ENCODE measurements at places on chromosomes 7 and 10.

DNA sequence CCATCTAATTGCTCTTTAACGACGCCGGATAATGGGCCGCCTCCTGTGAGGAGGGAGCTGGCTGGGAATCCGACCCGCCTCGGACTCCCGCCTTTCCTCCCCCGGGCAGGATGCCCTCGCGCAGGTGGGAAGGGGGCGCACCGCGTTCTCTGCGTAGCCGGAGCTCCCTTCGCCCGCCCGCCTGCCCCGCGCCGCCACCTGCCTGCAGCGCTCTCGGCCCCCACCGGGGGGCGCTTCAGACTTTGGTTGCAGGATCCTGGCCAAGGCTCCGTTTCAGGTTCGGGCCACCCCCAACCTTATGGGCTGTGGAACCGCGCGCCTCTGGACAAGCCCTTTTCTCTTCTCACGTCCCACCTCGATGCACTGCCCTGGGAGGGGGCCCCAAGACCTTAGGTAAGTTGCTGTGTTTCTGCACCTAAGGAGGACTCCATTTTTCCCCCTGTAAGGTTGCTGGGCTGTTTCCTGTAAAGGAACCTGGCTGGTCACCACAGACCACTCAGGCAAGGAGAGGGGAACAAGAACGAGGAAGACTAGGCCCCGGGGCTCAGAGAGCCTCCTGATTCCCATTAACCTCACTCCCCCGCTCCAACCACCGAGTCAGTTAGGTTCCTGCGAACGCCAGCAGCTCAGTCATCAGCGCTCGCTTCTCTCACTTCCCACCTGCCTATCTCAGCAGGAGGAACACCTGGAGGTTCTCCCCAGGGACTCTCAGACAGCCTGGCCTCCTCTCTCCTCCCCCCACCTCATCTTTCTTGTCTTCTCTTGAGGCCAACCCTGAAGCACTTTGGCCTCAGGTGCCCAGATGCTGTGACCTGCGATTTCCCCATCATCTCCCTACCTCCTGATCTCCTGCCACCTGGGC is 11.3 kb upstream of the KAZALD1 start:
- peak; percentile 86 for DNase-seq

GRCh38 chr7:127039541-127039940 is 213.2 kb downstream of the GRM8 start:
- no peak for DNase-seq

DNA sequence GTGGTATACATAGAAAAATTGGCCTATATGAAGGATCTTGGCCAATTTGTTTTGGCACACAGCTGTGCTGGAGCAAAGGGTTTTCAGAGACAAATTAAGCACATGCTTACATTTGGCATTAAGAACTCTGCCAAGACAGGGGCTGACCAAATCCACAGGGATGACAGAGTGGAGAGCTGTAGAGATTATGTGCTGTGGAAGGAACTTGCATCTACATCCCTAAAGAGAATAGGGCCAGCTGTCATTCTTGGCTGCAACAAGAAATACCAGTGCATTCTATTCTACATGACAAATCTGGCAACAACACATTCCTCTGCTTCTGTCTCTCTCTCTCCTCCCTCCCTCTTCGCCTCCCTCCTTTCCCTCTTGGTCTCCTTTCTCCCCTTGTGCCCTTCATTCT is 75.6 kb downstream of the POM121L12 start:
- no peak for DNase-seq

- DNase-seq = peak; percentile 51
Observed at GRCh38 chr10:14586901-14587300, 187.8 kb downstream of the FAM107B start.

GRCh38 chr10:76911184-76911583 is 726.4 kb downstream of the KCNMA1 start:
- no peak for DNase-seq

DNA sequence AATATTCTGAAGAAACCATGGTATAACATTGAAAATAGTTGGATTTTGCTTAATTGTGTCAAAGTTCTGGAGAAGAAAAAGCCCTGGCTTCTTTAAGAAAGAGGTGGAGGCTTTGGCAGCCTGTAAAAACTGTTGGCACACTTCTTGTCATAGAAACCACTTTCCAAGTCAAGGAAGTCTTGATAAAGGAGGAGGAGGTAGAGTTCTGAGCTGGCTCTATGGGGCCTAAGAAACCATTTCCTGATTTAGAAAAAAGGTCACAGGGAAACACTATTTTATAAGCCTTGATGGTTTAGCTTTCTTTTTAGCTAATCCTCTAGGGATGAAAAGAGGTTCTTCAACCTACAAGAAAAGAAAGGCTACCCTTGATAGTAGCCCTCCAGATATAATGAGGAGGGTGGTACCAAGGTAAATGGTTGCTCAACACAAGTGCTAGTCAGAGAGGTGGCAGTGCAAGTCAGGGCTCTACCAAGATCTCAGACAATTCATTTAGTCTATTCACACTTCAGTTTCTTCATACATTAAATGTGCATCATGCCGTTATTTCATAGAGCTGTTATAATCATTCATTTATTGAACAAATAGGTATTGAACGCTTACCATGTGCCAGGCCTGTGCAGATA is 346.9 kb downstream of the RNLS start:
- no peak for DNase-seq

DNA sequence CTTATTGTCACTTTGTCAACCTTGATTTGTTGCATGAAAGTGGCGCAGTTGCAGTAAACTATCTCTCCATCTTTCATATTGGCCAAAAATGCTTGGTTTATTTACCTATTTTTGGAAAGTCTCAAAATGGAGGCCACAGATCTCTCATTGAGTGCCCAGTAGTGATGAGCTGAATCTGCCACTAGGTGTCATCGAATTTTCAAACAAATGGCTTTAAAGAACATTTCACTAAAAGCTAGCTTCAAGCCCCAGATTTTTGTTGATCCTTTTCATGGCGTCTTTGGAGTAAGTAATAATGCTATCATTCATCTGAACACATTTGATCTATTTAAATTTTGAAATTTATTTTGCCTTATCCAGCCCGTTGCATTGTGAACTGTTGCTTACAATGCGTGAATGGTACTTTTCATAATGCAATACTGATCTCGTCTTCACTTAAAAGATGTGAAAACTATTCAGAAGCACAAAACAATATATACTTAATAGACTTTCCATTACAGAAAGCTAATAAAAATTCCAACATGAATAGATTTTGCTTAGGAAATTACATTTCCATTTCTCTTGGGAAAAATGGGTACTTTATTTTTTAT is 236.2 kb downstream of the DNAJB9 start:
- no peak for DNase-seq

DNA sequence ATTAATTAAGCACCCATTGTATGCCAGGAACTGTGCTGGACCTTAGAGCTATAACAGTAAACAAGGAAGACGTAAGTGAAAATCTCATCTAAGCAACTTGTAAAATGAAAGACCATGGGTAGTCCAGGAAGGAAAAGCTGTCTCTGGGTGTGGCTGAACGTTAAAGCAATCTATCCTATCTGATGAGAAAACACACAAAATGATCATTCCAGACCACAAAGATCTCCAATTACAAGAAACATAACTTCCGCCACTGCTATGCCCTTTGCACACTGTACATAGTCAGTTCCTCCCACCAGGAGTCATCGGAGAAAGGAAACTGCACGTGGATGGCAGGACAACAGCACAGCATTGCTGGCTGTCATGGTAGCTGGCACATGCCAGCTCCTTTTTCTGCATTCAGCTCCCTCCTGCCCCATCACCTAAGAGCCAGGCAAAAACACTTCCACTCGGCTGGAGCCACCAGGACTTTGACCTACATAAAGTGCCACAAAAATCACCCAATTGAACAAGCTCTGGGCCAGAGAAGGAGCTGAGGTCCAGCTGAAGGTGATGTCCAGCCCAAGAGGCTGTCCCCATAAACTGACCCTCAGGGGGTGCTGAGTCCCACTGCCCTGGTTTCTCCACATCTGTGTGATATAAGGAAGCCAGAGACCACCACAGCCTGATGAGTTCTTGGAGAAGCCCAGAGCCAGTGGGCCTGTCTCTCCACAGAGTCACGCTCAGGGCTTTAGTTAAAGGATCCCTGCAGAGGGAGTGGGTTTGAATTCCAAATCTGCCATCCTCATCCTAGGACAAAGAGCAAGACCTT is 56.4 kb downstream of the STEAP1B start:
- no peak for DNase-seq

DNA sequence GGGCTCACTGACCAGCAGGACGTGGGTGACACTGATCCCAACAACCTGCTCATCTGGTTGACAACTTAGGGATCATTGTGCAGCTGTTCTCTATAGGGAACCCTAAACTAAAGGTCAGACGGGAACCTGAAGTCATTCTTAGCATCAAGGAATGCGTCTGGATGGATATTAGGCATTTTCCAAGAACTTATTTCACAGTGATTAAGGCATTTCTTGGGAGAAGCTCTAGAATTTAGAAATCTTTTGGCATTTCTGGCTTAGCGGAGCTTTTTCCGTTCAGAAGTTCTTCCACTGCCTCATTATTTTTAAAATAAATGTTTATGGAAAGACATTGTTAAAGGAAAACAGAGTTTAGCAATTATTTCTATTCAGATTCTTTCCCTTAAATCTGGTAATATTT is 303.3 kb upstream of the IGFBP3 start:
- DNase-seq = no peak

GRCh38 chr10:96627292-96627691 is 40.5 kb upstream of the TM9SF3 start:
- DNase-seq = no peak

- DNase-seq = no peak
Observed at GRCh38 chr10:81814842-81815241, 60.2 kb upstream of the NRG3 start.

- peak; percentile 38 for DNase-seq
Observed at GRCh38 chr10:33248638-33249037, 85.8 kb downstream of the NRP1 start.

Measured in activated naive CD4-positive, alpha-beta T cell treated with anti-CD3 and anti-CD28 coated beads, Interleukin-2, amount 10 ng/mL, durations not matched to agents 7 days and 5 days (primary cell).